Activated gamma-delta T cell treated with Interleukin-2 at 50 U/mL for 16 hours (primary cell): ENCODE measurements at places on chromosomes 2 and 18.

DNA sequence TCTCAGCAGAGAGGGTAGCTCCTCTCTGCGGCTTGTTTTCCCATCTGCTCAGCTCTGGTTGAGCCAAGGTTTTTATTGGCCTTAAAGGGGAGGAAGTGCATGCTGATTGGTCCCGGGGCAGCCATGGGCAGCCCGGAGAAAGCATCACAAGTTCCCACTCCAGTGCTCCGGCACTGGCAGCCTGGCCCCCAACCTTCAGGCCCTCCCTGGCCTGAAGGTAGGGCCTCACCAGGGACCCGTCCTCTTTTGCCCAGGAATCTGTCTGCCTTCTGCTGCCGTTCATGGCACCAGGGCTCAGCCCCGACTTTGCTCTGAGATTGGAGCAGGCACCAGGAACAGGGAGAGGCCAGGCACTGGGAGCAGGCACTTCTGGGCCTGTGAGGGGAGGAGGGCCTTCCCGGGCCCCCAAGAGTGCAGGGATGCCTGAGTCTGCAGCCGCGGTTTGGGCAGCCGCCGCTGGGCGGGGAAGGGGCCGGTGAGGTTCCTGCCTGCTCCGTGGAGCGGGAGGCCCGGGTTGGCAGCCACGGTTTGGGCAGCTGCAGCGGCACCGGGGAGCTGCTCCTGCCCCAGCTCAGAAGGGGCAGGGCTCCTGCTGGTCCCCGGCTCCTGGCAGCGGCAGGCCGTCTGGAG, 17.5 kb upstream of the ILKAP start:
- no peak for DNase-seq

DNA sequence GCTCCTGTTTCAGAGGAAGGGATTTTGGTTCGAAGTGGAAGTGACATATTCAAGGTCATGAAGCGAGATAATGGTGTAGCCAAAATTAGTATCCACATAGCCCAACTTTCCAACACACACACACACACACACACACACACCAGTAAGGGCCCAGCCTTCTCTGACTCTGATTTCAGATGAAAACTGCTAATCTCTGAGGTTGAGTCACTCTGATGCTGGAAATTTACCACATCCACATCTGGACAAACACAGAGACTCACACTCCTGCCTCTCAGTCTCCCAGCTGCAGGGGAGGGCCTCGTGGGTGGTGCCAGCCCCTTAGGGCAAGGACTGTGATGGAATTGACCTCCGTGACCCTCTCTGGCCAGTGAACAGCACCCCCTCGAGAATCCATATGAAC, 29.0 kb upstream of the SLC35F6 start:
- DNase-seq: no peak

- DNase-seq: no peak
These were observed 200.1 kb upstream of the DTNA start for GRCh38 chr18:34509879-34510586.

- DNase-seq: no peak
These were observed 22.9 kb downstream of the INO80C start for GRCh38 chr18:35474884-35475283.

DNA sequence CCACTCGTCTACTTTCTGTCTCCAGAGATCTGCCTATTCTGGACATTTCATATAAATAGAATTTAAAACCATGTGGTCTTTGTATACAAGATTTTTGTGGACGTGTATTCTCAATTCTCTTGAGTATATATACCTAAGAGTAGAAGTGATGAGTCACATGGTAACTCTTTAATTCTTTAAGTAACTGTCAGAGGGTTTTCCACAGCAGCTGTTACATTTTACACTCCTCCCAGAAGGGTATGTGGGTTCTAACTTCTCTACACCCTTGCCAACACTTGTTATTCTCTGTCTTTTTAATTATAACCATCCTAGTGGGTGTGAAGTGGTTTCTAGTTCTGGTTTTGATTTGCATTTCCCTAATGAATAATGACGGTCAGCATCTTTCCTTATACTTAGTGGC, 70.9 kb downstream of the MAP3K20 start:
- DNase-seq: no peak

GRCh38 chr18:47863041-47863440, 67.4 kb downstream of the SMAD2 start:
- no peak for DNase-seq

DNA sequence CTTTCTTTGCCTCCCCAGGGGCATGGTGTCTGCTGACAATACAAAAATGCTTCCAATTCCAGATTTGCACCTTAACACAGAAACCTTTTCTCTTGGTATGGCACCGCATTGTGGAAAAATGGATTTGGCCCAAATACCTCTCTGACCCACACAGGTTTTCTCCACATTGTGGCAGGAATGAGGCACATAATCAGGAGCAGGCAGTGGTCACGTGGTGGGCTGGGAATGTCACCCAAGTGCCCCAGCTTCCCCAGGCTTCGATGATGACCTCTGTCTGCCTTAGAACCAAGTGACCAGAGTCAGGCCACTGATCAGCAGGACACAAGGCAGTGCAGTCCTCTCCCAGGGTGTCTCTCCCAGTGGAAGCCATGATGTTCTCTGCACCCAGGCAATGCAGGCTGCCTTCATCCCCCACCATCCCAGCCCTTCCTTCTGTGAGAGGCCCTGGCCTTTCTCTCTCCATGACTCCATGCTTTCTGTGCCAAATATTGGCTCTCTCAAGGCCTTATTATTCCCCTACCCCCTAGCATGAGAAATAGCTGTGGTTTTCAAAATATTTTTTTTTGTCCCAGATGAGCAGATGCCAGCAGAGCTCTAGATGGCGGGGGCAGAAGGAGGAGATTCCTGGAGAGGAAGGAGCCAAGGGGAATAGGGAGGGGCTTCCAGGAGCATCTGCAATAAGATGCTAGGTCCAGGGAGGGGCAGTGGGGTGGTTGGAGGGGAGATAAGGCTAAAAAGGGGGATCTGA, 198.9 kb downstream of the ACKR3 start:
- no peak for DNase-seq

GRCh38 chr2:96341641-96342040, 6.1 kb downstream of the NCAPH start:
- DNase-seq: no peak

GRCh38 chr2:218981881-218982585, 3.0 kb downstream of the FEV start:
- DNase-seq: no peak

DNA sequence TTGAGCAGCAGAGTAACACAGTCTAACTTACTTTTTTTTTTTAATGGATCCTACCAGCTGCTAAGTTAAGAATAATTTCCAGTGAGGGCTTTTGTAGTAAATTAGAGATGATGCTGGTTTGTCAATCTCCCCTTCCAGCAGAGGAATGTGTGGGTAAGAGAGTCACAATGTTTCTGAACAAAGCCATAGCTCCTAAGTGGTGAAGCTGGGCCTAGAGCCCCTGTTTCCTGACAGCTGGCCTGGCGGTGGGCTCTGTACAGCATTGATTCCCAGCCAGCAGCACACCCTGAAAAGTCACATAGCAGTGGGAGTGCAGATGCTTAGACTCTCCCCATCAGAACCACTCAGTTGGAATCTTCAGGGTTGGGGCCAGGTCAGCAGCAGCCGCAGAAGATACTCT, 24.4 kb downstream of the CAPG start:
- no peak for DNase-seq

- no peak for DNase-seq
These were observed 19.9 kb downstream of the IL36B start for GRCh38 chr2:113032737-113033136.

- DNase-seq: no peak
These were observed 378.4 kb downstream of the RND3 start for GRCh38 chr2:150109028-150109427.

GRCh38 chr2:111656436-111656835, 227.6 kb downstream of the ANAPC1 start:
- DNase-seq: no peak

DNA sequence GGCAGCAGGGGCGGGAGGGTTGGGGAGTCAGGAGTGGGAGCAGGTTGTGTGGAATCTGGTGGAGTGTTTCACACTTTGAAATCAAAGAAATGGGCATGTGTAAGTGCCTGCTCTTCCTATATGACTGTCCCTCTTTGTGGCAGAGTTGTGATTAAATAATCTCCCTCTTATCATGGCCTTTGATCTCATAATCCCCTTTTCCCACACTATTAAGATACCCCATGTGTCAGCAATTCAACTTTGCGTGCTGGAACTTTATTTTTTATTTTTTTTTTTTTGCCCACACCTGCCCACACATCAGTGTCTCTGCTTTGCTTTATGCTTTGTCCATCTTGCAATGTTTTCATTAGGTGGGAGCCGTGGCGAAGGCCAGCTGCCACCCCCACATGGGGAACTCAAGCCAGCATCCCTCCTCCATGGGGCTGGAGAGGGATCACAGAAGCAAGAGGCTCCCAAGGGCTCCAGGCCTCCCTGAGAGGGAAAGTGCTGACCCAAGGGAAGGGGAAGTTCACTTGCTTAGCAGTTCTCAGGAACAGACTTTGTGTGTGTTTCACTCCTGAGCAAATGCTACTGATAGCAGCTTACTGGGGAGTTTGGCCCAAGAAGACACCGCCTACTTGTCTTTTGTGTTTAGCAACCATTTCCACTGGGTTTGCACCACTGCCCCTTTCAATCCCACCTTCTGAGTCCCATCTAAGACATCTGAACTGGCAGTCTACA, 243.4 kb downstream of the BCL11A start:
- no peak for DNase-seq

DNA sequence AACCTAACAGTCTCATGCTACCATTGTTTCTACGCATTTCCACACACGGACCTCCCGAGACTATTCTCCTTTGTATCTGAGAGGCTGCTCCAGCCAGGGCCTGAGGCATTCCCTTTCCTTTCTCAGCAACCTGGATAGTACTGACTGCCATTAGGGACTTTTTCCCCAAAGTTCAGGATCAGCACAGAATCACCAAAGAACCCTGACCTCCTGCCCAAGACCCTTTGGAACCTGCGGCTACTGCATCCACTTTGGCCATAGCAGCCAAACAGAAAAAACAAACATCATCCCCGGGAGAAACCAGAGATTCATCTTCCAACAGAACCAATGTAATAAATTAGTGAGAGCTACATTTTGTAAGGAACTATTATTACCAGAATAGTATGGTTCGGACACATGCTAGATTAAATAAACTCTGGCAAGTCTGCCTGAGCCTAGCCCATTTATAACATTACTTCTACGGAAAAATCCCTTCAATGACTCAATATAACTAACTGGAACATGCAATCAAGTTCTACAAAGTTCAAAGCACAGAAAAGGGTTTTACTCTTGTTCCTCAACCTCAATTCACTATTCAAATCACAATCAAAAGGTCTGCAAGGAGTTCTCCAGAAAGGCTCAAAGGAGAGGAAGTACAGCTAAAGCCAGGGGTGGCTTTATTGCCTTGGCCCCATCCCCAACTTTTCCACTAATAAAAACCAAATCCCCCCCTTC, 51.8 kb downstream of the LPIN2 start:
- no peak for DNase-seq

GRCh38 chr2:47483191-47483590, 80.2 kb downstream of the MSH2 start:
- DNase-seq: no peak

DNA sequence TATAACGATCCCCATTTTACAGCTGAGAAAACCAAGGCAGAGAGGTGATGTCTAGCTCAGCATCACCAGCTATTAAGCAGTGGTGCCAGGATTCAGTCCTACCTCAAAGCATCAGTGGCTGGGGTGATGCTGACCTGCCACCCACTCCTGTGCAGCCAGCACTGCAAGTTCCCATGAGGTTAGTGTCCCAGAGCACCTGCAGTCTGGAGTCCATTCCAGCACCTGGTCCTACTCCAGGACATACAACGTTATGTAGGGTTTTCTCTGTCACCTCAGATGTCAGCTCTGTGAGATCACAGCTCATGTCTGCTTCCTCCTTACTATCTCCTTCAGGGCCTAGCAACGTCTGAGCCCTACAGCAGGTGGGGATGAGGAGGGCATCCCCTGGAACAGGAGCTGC, 328.0 kb upstream of the HS6ST1 start:
- no peak for DNase-seq
